NAMALWA (cell line): ENCODE measurements at places on chromosomes 2 and 18.

DNA sequence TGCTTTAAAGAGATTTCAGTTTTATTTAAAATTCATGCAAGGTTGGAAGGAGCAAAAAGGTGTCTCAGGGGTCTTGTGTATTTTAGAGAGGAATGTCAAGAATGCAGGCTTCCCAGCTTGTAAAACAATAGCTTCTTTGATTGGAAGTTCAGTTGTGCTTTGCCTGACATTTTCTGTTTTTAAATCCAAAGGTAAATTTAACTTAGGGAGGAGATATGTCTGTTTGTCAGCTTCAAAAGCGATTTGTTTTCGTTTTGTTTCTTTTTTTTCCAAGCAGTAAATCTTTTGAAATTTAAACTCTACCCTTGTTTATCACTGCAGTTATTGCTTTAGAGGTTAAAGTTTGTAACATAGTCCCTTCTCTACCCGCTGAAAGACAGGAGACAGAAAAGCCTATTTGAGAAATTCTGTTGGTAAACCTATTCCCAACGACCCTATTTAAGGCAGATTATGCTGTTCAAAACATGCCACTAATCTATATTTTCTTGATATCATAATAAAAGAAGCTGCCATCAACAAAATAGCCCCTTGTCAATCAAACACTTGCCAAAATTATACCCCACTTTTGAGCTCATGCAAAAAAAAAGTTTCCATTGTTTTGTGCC, 639.6 kb downstream of the IRS1 start:
- no peak for DNase-seq

DNA sequence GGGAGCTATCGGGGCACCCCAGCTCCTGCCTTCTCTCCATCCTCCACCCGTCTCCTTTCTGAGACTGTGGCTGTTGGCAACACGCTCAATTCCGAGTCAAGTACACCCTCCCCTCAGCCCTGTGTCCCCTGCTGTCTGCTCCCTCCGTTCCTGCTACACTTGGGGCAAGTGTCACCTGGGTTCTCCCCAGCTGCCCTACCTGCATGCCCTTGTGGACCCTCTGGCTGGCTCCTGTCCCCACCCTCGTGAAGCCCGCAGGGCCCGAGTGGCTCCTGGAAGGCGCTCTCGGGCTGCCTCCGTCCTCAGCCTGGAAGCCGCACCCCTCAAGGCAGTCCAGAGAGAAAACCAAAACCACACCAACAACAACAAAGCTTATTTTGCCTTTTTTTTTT, 33.9 kb downstream of the PDIA6 start:
- no peak for DNase-seq

DNA sequence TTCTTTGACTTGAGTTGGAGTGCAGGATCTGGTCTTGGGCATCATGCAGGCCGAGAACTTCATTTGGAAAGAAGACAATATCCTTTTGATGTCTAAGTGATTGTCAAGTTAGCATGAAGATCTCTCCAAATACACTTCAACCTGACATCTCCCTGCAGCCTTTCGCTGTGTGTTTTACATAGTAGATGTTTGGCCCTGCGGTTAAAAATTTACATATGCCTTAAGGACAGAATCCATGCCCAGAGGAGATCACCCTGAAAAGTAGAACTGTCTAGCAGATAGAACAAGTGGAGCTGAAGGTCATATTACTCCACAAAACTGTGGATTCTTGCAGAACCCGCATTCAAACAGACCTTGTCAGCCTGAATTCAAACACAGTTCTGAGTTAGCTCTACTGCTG, 409.9 kb downstream of the LPIN1 start:
- DNase-seq: no peak

GRCh38 chr18:56407646-56408180, 230.7 kb downstream of the TXNL1 start:
- DNase-seq: no peak

DNA sequence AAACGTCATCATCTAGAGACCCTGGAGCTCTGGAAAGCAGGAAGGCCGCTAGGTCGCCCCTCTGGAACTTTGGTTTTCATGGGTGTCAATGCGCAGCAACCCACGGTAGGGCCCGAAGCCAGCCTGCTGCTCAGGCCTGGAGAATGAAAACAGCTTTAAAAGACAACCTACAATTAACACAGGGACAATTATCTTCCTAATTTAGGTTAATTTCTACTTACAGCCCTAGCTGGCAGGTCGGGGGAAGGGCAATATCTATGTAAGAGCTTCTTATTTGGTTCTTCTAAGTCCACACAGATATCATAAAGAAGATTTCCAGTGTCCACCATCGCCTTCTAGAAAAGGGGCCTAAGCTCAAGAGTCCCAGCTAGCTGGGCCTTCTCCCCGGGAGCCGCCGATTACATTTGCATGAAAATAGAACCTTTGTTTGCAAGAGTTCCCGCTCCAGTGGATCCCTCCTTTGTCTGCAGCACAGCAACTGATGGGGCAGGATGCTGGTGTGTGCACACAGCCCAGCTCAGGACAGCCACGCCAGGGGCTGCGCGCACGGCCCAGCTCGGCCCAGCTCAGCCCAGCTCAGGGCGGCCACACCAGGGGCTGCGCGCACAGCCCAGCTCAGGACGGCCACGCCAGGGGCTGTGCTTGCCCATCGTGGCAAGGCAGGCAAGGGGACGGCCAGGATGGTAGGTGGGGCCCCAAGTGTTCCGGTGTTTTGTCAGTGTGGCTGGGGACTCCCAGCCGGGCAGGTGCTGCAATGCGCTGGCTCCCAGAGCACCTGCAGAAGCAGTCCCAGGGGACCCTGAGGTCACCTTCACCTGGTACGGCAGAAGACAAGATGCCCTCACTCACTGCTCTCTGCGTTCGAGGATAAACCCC, 109.1 kb downstream of the HDAC4 start:
- peak; percentile 24 for DNase-seq

DNA sequence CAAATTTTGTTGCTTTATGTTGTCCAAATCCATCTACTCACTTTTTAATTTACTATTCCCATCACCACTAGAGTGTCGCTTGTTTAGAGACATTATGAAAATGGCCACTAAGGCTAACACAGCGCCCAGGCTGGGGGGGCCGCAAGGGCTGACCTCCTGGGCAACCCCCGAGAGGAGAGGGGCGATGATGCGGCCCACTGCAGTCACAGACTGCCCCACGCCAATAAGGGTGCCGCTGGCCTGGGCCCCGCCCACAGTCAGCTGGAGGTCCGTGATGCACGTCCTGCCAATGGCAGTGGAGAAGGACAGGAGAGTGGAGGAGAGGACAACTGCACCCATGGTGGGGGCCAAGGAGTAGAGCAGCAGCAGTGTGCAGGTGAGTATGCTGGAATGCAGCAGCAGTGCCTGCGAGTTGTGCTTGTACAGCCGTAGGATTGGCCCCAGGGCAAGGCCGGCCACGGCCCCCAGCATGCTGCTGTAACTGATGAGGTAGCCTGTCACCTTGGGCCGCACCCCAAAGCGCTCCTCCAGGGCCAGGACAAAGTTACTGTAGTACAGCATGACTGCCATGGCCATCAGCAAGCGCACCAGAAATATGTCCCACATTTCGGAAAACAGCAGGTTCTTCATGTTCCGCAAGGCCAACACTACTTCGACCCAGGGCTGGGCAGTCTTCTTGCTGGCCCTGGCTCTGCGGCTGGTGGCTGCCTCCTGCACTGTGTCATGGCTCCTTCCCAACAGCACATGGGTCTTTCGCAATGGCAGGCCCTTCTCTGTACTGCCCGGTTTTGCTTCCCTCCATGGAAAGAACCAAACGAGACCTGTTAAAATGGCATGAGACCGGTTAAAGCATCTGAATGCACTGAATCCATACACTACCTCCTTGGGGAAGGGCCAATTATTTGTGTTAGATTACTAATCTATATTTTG, 43.2 kb upstream of the TMEM182 start:
- no peak for DNase-seq

DNA sequence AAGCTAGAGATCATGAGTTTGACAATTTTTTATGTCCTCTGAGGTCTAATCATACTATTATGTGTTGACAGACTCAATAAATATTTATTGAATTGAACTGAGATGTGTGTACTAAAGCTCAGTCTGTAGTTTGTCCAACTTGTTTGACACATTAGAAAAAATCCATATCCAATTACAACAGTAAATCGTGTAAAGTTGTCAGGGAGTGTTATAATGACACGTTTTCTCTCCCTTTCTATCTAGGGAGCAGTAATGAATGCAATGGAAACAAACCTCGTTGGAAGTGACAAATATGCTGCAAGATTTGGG, 28.4 kb downstream of the ITGA4 start:
- DNase-seq: no peak

DNA sequence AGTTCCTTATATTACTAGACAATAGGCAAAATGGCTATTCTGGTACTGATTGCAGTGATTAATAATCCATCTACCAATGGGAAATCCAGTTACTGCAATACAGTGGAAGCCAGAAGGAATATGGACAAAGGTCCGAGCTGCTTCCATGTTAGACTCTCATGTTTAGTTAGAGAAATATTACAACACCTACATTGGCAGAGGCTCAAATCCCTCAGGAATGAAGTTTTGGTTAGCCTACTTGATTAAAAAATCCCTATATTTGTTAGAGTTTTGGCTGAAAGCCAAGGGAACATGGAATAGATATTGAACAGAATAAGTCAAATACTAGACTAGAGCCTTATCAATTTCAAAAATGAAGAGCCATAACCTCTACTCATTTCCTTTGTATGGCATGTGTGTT, 48.5 kb downstream of the ARL6IP6 start:
- DNase-seq: no peak

DNA sequence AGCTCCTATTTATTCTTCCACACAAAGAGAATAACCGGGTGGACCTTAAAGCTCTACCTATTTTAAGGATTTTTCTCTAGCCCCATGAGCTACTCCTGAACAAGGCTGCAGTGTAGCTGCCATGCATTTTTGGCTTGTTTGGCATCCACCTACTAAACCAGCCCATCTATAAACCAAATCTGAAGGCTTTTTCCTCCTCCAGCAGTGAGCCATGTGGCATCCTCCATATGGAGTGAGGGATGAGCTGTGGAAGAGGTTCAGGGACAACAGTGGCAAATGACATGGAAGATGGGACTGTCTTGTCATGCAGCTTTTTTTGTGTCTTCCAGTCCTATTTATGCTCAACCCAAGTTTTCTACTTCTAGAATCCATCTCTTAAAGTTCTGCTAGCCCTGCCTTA, 100.2 kb downstream of the GALNT3 start:
- no peak for DNase-seq

DNA sequence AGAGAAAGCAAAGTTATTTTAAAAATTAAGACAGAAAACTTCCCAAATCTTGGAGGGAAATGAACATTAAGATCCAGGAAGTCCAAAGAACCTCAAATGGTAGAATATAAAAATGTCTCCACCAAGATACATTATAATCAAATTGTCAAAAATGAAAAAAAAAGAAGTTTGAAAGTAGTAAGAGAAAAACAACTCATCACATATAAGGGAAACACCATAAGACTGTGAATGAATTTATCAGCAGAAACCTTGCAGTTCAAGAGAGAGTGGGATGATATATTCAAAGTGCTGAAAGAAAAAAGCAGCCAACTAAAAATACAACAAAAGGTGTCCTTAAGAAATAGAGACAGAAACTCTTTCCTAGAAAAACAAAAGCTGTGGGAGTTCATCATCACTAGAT, 73.0 kb downstream of the L3MBTL4 start:
- no peak for DNase-seq

DNA sequence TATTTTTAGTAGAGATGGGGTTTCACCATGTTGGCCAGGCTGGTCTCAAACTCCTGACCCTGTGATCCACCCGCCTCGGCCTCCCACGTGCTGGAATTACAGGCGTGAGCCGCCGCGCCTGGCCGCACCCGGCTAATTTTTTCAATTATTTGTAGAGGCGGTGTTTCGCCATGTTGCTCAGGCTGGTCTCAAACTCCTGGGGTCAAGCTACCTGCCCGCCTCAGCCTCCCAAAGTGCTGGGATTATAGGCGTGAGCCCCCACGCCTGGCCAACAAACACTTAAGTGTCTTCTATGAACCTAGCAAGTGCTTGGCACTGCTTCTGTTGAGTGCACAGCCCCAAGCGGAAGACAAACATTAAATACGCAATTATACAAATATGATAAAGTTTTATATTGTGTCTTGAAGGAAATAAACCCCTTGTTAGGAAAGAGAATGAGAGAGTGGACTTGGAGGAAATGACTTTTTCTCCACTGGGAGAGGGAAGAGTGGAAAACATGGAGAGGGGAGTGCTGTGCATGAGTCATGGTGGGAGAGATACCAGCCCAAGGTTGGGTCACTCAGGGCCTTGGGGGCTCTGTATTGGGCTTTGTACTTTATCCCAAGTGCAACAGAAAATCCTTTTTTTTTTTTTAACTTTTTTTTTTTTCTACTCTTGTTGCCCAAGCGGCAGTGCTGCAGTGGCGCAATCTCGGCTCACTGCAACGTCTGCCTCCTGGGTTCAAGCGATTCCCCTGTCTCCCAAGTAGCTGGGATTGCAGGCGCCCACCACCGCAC, 41.4 kb upstream of the ACTR2 start:
- DNase-seq: no peak

DNA sequence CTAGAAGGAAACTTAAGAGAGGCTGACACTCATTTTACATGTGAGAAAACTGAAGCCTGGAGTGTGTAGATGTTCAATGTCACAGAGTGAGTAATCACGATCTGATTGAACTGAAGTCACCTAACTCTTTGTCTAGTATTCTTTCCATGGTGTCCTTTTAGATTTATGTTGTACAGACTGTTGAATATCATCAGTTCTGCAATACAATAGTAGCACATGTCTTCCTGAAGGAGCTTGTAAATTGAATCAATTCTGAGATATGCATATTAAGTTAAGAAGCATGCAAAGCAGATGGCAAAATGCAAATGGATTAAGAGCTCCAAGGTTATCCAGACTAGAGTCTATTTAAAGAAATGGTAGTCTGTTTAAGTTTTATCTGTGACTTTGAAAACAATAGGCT, 484.9 kb upstream of the CRIM1 start:
- DNase-seq: no peak

GRCh38 chr18:75723521-75724340, 296.2 kb upstream of the SMIM21 start:
- DNase-seq: no peak

GRCh38 chr18:26414901-26415440, 133.4 kb downstream of the KCTD1 start:
- DNase-seq: no peak

- no peak for DNase-seq
Measured at GRCh38 chr2:100703739-100704138, 116.2 kb upstream of the NPAS2 start.

- no peak for DNase-seq
Measured at GRCh38 chr2:230774348-230774951, 61.8 kb downstream of the CAB39 start.

- no peak for DNase-seq
Measured at GRCh38 chr2:174692256-174692919, 71.9 kb downstream of the CHRNA1 start.

DNA sequence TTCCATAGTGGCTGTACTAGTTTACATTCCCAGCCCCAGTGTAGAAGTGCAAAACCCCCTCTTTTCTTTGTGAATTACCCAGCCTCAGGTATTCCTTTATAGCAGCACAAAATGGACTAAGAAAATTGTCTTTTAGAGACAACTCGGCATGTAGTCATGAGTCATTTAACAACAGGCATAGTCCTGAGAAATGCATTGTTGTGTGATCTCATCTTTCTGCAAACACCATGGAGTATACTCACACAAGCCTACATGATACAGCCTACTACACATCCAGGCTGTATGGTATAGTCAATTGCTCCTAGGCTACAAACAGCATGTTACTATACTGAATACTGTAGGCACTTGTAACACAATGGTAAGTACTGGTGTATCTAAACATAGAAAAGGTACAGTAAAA, 44.4 kb upstream of the MBP start:
- no peak for DNase-seq

GRCh38 chr2:190950566-190950991, 63.4 kb downstream of the STAT1 start:
- no peak for DNase-seq

- DNase-seq: no peak
Measured at GRCh38 chr2:149421791-149422190, 91.4 kb downstream of the LYPD6 start.
